ENCODE measurements at places on chromosomes 4 and X. TPM values are rescaled to one million over a fixed set of nuclear protein-coding genes. Genes with fewer than 3 reads are reported as not detected.

Gene SPANXN4
- total RNA-seq = not detected

Gene SLC6A14
- total RNA-seq = not detected

GRCh38 chrX:13440176-13440575, 120.3 kb upstream of the ATXN3L start:
- no peak overlapping the region for H3K4me3 ChIP-seq
- no peaks in the 10 kb centered on the region for H3K4me1 ChIP-seq
- H3K27me3 ChIP-seq = no peaks in the 10 kb centered on the region
- DNase-seq = no peak

GRCh38 chr4:22688236-22688635, 4.5 kb upstream of the GBA3 start:
- no peak overlapping the region for H3K27ac ChIP-seq
- H3K27me3 ChIP-seq = no peaks in the 10 kb centered on the region
- H3K4me1 ChIP-seq = no peaks in the 10 kb centered on the region
- H3K36me3 ChIP-seq = no peaks in the 10 kb centered on the region
- no peak overlapping the region for H3K4me3 ChIP-seq
- no peak for DNase-seq

GRCh38 chr4:146202665-146203064, 11.7 kb upstream of the REELD1 start:
- H3K4me1 ChIP-seq = no peaks in the 10 kb centered on the region
- DNase-seq = no peak
- no peaks in the 10 kb centered on the region for H3K27me3 ChIP-seq
- H3K27ac ChIP-seq = no peak overlapping the region
- no peaks in the 10 kb centered on the region for H3K36me3 ChIP-seq

DNA sequence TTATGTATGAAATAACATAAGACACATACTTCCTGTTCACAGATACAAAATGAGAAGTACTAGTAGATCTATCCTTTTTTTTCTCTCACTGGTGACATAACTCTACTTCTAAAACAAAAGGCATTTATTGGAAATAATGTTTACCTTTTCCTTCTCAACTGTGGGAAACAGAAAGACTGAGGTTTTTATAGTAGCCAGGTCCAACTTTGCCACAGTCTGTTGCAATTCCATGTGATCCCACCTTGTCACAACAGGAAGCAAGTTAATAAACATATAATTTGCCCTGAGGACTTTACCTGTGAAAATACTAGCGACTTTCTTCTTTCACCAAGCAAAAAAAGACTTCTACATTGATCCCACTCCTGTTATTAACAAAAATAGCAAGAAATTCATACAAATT, 475.8 kb downstream of the PDGFC start:
- H3K4me3 ChIP-seq = no peak overlapping the region
- no peaks in the 10 kb centered on the region for H3K4me1 ChIP-seq
- H3K27me3 ChIP-seq = no peaks in the 10 kb centered on the region
- DNase-seq = no peak
- no peaks in the 10 kb centered on the region for H3K36me3 ChIP-seq

- H3K4me3 ChIP-seq = no peak overlapping the region
- no peak overlapping the region for H3K27ac ChIP-seq
- no peaks in the 10 kb centered on the region for H3K4me1 ChIP-seq
Observed at GRCh38 chrX:44241546-44241945, 101.9 kb downstream of the EFHC2 start.

All from thyroid gland (tissue), 4 donors.